ENCODE measurements at places on chromosomes 5 and 9. TPM values are rescaled to one million over a fixed set of nuclear protein-coding genes. Genes with fewer than 3 reads are reported as not detected.

Gene PLPPR1
- total RNA-seq: not detected

Gene ADCY2
- total RNA-seq: 12.4 TPM

Gene OSTF1
- 37.1 TPM for total RNA-seq

Gene NKD2
- 3.7 TPM for total RNA-seq

Gene SPINK5
- total RNA-seq: not detected

Gene SLIT3
- 6.8 TPM for total RNA-seq

Gene MYOT
- total RNA-seq: 4.1 TPM

Gene AFAP1L1
- 14.9 TPM for total RNA-seq

DNA sequence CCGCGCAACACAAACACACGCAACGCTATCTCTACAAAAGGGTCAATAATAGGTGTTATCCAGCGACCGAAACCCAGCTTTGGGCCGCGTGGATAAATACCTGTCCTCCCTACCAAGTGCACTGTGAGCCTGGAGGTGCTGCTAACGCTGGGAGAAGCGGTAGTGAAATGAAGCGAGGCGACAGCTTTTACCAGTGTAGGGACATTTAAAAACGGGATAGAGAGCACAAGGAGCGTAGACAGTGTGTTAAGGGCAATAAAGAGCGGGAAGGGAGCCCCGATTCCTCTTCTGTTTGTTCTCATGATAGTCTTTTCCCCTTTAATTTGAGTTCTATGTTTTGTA is 421 bp upstream of the DEPDC1B start:
- no peak for DNase-seq

DNA sequence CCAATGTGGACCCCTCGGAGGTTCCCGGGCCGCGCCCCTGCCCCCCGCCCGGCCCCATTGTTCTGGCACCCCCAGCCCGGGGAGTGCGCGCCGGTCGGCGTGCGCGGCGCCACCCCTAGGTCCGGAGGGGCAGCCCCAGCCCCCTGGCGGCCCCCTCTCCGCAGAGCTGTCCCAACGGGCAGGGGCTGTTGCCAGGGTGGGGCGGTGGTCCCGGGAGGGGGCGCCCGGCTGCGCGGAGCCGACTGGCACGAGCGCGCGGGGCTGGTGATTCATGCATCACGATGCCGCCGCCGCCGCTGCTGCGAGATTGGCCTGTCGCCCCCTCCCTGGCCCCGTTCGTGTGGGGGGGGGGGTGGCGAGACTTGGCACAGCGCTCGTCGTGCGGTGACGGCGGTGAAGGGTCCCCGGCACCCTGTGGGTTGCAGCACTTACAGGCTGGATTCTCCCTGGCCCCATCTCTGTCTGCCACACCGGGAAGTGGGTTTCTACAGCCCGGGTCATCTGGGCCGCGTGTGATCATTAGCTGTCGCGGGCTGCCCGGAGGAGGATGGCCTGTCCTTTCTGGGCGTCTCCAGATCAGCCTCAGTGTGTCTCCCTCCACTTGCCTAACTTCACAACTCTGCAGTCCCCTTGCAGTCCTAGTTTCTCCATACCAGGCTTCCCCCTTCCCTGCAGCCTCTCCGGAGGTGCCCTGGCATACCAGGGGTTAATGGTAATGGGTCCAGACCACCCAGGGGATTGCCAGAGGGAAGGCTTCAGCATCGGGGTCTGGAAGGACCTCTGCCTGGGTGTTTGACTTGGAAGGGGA is 858 bp downstream of the NCS1 start:
- DNase-seq: no peak

DNA sequence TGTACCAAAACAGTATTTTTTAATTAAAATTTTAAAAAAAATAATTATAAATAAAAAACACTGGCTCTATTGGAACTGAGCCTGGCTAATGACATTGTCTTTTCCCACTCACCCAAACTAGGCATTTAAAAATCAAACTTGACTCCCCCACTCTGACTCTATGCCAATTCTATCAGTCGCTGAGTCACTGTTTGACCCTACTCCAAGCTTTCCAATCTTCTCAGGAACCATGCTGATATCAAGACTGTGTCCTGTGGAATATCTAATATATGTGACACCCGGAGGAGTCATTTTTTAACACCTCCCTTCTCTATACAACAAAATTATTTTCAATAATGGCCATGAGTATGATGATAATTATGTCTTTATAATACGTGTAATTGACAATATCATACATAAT is 171.6 kb upstream of the RASEF start:
- no peak for DNase-seq

DNA sequence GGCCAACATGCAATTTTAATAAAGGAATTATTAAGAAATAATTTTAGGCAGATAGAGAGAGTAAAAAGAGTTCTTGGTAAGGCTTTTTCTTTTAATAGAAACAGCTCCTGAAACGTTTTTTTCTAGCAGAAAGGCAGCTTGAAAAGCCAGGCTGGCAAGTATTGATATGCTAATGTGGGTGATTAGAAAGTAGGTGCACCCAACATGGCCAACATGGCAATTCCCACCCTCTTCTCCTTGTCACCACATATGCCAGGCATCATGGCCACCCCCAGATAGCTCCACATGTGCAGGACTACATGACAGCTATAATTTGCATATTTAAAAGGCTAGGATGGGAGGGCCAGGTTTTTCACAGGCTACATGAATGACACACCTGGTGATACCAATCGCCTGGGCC is 615.2 kb downstream of the PTPRD start:
- no peak for DNase-seq

GRCh38 chr5:56737951-56738606 is 77.3 kb upstream of the MAP3K1 start:
- no peak for DNase-seq

- DNase-seq: peak; percentile 99
Measured at GRCh38 chr5:119268387-119269060, 87.3 kb upstream of the TNFAIP8 start.

GRCh38 chr5:1174122-1174936 is 27.1 kb upstream of the SLC6A19 start:
- peak; percentile 86 for DNase-seq

- peak; percentile 71 for DNase-seq
Measured at GRCh38 chr5:10307206-10308148, at the start of gene CMBL. CMBL (minus strand) TSS chr5:10307902; CDS start chr5:10290762, 17,140 bp downstream.

DNA sequence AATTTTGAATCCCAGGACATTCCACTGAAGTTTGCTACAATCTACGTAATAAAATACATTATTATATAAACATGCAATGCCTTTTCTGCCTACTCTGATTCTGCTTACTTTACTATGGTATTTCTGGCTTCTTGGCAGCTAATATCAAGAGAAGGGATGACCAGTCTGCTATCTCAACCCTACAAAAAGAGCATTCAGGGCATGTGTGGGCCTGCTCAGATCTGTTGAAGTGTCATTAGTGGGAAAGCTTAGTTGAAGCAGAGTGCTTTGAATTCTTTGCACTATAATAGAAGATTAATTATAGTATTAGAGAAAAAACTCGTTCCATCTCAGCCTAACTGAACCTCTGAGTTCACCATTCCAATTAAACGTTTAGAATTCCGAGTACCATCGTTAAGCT is 339.5 kb upstream of the ISL1 start:
- DNase-seq: no peak

DNA sequence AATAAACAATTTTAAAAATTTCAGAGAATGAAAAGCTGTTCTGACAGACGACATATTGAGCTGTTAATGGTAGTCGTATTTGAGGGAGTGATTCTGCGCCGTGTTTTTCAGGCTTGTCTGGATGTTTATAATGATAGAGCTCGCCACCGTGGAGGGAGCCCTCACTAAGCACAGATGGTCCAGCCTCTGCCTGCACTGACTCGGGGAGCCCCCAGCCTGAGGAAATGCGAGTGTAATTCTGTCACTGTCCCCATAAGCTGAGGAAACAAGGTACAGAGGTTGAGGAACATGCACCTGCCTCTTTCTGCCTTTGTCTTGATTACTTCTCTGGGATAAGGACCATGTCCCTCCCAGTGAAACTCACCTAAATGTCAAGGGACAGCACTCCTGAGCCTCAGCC is 7.4 kb upstream of the DBH start:
- no peak for DNase-seq

DNA sequence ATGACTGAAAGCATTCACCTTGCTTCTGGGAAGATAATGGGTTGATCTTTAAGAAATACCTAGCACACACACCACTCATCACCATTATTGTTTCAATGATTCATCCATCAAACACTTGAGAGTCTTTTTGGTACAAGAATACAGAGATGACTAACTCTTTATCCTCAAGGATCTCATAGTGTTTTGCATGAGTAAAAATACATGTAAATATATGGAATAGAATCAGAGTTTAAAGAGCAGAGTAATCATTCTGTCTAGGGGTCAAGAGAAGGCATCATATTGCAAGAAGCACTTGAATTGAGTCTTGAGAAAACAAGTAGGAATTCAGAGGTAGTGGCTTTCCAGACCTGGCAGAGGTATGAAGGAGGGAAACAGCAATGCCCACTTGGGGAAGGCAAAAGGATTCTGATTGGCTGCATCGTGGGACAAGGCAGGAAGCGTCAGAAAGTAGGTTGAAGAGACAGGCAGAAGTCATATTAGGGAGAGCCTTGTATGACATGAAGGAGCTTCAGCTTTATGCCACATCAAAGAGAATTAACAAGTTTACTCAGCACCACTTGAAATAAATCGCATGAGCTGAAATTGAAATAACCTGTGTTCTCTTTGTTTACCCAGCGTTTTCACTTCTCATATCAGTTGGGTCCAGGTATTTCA is 542.5 kb downstream of the TLE1 start:
- DNase-seq: no peak

GRCh38 chr9:27638716-27639115 is 65.4 kb upstream of the C9orf72 start:
- DNase-seq: no peak

DNA sequence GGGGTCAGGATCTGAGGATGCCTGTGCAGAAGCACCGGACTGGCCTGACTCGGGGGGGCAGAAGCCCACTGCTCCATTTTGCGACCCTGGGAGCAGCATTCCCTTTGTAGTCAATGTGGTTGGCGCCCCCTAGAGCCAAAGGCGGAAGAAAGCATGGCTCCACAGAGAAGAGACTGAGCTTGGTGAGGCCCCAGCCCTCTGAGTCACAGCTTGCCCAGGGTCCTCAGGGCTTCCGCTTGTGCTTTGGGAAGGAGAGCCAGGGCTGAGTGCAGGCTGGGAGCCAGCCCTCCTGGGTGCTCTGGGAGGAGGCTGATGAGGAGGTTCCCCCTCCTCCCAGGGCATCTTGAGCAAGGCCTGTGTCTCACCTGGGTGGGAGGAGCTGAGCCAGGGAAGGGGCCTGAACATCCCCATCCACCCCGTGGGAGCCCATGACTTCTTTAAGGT is 5.5 kb upstream of the AQP3 start:
- peak; percentile 70 for DNase-seq

DNA sequence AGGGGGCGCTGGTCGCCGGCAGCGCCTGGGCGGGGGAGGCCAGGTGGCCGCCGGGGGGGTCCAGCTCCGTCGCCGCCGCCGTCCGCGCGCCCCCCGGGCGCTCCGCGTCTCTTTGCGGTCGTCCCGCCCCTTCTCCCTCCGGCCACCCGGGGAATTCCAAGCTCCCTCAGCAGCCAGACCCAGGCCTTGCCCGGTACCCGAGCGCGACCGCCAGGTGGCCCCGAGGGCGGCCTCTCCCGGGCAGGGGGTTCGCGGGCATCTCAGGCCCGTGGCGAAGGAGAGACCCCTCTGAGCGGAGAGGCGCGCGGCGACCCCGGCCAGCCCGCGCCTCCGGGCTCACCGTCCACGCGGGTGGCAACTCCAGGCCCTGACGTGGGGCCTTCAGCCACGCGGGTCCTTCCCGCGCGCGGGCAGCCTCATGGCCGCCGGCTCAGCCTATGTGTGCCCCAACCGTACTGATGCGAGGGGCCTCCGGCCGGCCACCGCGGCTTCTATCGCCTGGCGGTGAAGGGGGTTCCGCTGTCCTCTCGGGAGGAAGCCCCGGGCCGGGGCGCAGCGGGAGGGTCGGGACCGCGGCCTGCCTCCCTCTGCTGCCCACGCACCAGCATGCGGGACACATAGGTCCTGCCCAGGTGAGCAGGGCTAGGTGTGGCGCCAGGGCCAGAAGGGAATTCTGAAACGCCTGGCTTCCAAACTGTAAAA is 529 bp upstream of the NRARP start:
- DNase-seq: no peak

GRCh38 chr5:55159763-55160492 is at the start of gene GPX8:
GPX8 (plus strand) TSS chr5:55160171; CDS start chr5:55160193, 22 bp downstream.
- DNase-seq: no peak

DNA sequence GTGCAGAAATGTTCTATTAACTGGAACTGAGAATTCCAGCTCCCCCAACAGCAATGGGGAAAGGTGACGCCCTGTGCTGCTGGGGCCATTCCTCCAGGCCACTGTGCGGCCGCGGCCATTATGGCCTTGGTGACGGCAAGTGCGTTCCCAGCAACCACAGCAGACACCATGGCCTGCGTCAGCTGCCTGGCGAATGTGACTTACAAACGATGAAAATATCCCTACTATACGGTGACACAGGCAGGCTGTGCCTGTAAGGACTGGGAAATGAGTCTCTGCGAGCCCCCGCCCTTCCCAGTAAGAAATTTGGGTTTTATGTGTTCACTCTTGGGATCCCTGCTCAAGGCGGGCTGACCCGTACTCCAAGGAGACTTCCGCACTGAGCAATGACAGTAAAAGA is 20.6 kb downstream of the CLPTM1L start:
- DNase-seq: peak; percentile 42

- DNase-seq: no peak
Measured at GRCh38 chr5:121171834-121172233, 679.8 kb upstream of the FTMT start.

DNA sequence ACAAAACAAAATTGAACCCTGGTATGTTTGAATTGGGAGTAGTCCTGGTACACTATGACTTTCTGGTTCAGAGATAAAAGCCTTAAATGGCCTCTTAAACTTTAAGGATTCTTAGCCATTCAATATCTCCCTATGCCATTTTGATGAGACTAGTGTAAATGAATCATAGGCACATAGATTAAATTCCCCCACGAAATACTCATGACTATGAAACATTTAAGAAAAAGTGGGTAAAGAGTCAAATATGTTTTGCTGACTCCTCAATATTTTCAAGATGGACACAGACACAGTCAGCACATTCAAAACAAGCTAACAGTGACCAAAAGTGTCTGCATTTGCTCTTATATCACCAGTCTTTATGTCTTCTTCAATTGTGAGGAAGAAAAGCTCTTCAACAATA is 278.3 kb downstream of the PDE4D start:
- no peak for DNase-seq

DNA sequence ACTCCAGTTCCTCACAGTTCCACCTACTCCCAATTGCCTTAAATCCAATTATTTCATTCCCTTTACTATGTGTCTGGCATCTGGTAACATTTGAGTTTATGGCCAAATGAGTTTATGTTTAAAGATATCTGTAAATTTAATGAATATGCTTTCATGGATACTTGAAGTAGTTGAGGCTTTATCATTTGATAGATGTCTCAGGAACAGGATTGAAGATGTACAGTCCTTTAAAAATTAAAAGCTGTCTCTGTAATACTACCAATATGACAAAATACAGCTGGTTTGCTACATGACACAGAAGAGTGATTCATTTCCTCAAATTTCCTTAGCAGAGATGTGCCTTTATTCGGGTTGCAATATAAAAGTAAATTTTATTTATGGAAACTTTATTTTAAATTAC is 2326.0 kb upstream of the ACO1 start:
- DNase-seq: no peak

- DNase-seq: no peak
Measured at GRCh38 chr5:170681013-170681433, 102.5 kb upstream of the GABRP start.
